ENCODE measurements at places on chromosomes 11 and 22. TPM values are rescaled to one million over a fixed set of nuclear protein-coding genes. Genes with fewer than 3 reads are reported as not detected.

Gene C11orf71
- 4.0 TPM for total RNA-seq

Gene PARVG
- not detected for total RNA-seq

Gene PHLDA2
- total RNA-seq = 156 TPM

Gene SEC14L6
- not detected for total RNA-seq

Gene SERPING1
- 0.50 TPM for total RNA-seq

Gene CHRM1
- total RNA-seq = 0.06 TPM

Gene MS4A2
- not detected for total RNA-seq

Gene TST
- total RNA-seq = 38.2 TPM

Gene HBG2
- total RNA-seq = not detected
